ENCODE measurements at places on chromosomes 2 and 18.

GRCh38 chr2:181308766-181309515 is 148.2 kb upstream of the ITGA4 start:
- peak; percentile 79 for DNase-seq

GRCh38 chr2:212021947-212022346 is 516.7 kb downstream of the ERBB4 start:
- no peak for DNase-seq

DNA sequence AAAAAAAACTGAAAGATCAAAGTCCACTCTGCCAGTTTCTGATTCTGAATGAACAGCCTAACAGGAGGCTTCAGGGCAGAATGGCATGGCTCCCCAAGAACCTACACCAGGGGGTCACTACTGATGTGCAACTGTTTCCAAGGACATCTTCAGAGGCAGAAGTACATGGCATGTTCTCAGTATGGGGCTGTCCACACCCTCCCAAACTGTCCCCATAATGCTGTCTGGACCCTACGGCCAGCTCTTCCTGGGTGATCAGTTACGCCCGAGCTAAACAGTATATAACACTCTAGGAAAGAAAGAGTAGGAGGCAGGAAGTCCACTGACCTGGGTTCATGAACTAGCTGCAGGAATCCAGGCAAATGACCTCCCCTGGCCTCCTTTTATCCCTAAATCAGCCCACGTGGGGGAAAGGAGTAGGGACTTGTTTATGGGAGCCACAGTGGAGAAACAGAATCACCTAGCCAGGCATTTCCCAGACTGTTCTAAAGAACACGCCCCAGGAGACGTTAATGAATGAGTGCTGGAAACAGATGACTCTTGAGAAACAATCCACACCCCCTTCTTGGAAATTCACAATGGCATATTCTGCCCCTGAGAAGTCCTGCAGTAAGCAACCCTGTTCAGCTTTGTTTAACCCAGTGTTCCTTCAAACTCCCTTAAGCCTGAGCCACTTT is 2.5 kb downstream of the TMBIM1 start:
- DNase-seq, result no peak

- DNase-seq, result no peak
Observed at GRCh38 chr18:11487390-11487789, 122.0 kb upstream of the SLC35G4 start.

DNA sequence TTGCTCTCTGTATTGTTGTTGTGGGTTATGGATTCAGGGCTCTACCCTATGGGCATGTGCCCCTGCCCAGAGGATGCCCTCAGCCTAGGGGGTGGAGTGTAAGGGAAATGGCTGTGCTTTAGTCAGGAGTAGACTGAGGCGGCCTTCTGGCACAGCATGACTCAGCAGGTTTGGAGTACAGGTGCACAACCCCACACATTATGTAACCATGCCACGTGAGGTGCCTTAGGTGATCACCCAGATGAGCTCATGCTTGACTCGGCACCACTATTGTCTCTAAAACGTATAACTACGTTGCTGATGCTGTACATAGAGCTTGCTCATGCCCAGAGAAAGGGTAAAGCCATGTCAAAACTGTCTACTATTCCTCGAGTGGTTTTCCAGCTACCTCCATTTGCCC is 48.3 kb upstream of the ZC3H15 start:
- DNase-seq, result no peak

DNA sequence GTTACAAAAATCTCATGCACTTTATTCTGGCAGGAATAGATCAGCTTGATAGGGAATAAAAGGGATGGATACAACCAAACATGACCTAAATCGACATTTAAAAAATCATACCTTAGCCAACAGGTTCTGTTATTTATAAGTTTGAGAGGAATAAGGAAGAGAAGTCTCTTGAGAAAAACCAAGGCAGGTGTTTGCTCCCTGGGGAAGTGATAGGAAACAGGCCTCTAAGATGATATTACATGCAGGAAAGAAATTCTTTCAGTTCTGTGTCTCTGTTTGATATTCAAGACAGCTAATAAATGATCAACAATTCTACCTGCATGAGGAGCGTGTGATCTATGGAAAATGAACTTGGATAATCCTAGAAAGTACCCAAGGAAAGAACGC is 184.8 kb upstream of the ZEB2 start:
- DNase-seq, result no peak

- DNase-seq, result peak; percentile 92
Observed at GRCh38 chr2:62415019-62415431, 91.0 kb downstream of the TMEM17 start.

GRCh38 chr2:105371156-105371555 is 27.7 kb downstream of the FHL2 start:
- DNase-seq, result no peak

GRCh38 chr2:168999668-169000213 is 31.4 kb downstream of the ABCB11 start:
- DNase-seq, result no peak

- DNase-seq, result peak; percentile 48
Observed at GRCh38 chr2:172806493-172806892, 70.8 kb downstream of the RAPGEF4 start.

- peak; percentile 45 for DNase-seq
Observed at GRCh38 chr2:10057231-10058107, 14.1 kb downstream of the KLF11 start.

DNA sequence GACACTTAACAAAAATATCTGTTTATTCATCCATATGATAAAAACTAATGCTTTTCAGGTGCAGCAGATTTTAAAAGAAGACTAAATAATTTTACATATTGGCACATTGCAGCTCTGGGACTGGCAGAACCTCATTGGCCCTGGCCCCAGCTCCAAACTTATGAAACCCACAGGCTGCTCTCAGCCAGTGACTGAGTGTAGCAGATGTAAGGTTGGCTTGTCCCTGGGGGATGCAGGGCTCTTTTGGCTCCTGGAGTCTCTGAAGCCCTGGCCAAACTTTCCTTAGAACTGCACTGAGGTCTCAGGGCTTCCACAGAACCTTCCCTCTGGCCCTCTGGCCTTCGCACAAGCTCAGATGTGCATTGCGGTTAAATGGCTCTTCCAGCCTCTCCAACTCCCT is 725.0 kb upstream of the SOX11 start:
- DNase-seq, result no peak

DNA sequence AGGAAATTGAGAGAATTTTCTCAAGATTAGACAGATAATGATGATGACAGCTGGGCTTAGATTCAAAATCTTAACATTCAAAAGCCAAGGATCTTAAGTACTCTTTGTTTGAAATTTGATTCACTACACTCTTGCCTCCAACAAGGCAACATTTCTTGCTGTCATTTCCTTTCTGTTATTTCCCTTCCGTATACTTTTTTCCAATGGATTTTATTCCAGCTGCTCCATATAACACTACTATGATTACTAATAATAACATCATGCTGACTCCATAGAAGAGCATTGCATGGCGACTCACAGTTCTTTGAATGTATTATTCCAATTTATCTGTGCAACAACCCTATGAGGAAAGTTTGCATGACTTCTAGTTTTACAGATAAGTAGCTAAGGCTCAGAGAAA is 33.9 kb upstream of the CCDC102B start:
- DNase-seq, result no peak

Data from GM12865 (cell line).